ENCODE measurements at places on chromosomes 5 and 9.

GRCh38 chr9:136545965-136546696 lies at the start of gene NOTCH1:
Gene NOTCH1 (minus strand): TSS chr9:136546048. CDS start chr9:136545786, 262 bp downstream.
- no peak for DNase-seq

DNA sequence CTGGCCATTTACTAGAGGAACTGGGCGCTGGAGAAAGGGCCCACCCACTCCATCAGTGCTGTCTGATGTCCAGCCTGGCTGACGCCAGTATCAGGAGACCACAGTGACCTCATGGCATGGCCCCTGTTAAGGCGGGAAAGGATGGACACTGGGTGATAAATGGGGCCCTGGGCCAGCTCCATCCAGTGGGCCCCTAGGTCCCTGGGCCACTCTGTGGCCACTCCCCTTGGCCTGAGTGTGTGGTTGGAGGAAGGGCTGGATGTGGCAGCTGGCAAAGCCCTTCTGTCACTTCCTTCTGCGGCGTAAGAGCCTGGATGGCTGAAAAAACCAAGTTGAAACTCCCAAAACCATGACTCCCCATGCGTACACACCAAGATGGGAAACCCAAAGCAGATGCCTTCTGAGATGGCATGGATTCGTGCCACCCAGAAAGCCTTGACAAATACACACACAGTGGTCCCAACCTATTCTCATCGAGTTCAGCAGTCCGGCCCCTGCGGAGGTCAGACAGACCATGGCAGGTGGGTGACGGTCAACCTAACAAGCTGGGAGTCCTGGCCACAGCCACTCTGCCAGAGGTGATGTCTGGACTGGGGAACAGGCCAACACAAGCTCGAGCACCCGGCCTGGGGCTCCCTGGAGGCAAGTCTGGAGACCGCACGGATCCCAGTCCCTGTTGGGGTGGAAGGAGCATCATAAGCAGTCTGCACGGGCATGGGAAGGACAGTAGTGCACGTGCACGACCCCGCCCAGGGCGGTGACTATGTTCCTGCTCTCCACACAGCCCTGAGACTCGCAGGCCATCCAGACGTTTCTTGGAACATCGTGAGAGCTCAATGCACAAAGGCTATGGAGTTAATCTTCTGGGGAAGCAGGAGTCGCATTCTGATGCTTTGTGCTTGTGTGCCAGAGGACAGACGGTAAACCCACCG lies 45.2 kb upstream of the NOTCH1 start:
- DNase-seq: no peak

- peak; percentile 75 for DNase-seq
Measured at GRCh38 chr9:35664531-35665470, at the start of gene ARHGEF39. Gene ARHGEF39 (minus strand): TSS chr9:35665195. CDS start chr9:35665169, 26 bp downstream.

GRCh38 chr9:6605202-6605601 lies 40.3 kb downstream of the GLDC start:
- DNase-seq: no peak

DNA sequence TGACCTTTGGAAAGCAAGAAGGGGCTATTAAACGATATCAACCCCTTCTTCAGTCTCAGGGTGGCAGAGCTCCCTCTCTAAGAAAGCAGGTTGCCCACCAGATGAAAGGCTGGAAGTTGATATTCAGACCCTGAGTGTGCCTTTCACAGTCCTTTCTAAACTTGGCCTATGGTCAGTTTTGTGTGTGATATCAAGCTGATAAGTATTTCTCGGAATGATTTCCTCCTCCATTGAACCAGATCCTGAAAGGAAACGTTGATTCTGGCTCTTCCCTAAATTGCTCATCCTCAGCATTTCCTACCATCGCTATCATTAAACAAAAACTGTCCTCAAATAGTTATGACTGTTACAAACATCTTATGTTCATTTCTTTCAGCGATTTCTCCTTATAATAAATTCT lies 130.4 kb downstream of the CEMIP2 start:
- DNase-seq: no peak

DNA sequence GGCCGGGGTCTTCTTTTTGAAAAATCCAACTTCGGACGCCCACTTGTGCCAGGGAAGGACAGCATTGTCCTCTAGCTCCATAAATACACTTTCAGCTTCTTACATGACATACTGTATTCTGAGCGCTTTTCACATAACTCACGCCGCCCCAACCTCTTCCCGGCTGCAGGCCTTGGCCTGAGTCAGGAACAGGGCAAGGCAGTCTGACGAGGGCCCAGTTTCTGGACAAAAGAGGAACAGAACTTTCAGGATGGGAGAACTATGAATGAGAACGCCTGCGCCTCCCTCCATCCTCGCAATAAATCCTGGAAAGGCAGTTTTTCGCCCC lies 650 bp downstream of the DCTN4 start:
- DNase-seq: no peak

Measured in NCI-H748 treated with DMSO at 0.1 percent for 48 hours (cell line).